GM04503 (cell line): ENCODE measurements at places on chromosomes 11 and 22.

DNA sequence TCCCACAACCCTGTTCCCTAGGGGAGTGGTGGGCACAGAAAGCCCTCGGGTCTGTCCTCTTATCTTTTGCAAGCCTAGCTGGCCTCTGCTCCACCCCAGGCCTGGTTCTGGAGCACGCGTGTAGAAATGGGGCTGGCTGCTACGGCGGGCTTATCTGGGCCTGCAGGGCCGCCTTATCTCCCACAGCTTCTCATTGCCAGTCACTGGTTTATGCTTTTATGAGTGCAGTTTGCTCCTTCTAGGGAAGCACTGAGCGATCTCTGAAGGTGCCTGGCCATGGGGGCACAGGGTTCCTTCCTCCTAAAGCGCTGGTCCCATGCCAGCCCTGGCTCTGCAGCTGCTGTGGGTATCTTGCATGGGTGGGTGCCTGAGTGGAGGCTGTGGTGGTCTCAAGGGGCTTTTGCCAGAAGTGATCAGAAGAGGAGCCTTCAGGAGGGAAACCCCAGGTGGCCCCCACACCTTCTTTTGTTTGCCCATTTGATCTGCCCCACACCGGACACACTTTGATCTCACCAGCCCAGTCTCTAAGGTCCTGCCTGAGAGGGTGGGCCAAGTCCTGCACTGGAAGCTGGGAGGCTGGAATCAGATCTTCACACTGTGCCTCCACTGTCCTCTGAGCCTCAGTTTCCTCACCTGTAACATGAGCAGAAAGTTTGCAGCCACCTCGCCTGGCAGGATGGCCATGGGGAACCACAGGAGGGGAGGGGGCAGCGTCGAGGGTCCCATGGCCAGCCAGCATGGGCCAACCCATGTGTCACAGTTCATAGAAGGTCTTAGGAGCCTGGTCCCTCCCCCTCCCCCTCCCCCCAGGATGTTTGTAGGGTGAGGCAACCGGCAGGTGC is 86.6 kb upstream of the FGF3 start:
- DNase-seq = no peak

GRCh38 chr22:24843048-24843447 is 37.0 kb downstream of the SGSM1 start:
- no peak for DNase-seq

GRCh38 chr11:127338380-127339259 is 338.1 kb upstream of the KIRREL3 start:
- DNase-seq = no peak

GRCh38 chr22:27318516-27318915 is 483.0 kb downstream of the MN1 start:
- DNase-seq = peak; percentile 39

GRCh38 chr11:117855912-117856651 is 20.4 kb downstream of the FXYD6 start:
- no peak for DNase-seq

DNA sequence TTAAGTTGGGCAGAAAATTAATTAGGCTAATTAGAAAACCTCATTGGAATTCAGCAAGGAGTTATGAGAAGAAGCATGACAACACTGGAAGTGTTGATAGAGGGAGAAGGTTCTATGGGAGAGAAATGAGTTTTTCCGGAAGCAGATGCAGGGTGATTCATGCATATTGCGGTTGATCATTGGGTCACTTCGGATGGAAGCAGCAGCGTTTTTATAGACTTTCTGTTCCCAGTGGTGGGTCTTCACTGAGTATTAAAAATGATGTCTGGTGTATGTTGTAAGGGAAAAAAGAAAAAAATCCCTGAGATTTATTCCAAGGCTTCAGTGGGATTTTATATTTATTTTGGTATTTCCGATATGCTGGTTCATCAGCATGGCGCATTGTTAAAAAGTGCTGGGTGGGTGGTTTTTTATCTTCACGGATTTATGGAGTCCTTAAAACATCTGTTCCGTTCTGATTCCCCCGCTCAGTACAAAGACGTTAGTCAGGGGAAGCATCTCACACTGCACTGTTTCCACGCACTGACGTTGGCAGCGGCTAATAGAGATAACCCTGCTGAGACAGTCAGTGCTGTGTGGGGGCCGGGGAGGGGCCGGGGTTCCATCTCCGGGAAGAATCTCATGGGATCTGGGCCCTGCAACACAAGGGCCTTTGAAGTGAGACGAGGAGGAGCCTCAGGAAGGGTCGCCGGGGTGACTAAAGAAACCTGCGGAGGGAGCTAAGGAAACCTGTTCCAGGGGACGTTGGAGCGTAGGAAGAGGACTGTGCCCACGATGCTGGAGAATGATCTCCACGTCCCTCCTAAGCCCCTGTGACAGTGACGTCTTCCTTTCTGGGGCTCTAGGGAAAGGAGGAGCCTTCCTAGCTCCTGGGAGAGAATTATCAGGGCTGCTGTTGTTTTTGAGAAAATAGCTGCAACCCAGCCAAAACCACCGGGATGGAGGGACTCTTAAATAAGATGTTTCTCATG is 390.0 kb downstream of the NTM start:
- DNase-seq = peak; percentile 84

DNA sequence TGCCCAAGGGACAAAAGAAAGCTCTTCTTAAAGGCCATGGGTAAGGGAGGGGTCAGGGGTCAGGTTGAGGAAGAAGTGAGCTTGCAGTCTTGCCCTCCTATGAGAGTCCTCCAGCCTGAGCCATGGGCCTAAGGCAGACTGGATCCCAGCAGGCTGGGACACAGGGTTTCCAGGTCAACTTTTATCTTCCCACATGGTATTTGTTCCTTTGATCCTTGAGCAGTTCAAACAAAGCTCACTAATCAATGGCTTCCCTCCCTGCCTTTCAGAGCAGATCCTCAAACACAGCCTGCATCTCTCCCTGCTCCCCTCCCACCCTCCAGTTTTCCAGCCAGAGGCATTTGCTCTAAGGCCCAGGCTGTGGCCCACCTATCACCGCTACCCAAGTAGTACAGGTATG is 589.3 kb downstream of the INSC start:
- DNase-seq = no peak

- DNase-seq = no peak
Measured at GRCh38 chr11:29879560-29879959, 137.3 kb downstream of the KCNA4 start.

GRCh38 chr22:19058713-19059451 is 63.3 kb downstream of the DGCR2 start:
- no peak for DNase-seq

GRCh38 chr11:64156235-64157011 is 9.5 kb downstream of the MACROD1 start:
- DNase-seq = no peak

DNA sequence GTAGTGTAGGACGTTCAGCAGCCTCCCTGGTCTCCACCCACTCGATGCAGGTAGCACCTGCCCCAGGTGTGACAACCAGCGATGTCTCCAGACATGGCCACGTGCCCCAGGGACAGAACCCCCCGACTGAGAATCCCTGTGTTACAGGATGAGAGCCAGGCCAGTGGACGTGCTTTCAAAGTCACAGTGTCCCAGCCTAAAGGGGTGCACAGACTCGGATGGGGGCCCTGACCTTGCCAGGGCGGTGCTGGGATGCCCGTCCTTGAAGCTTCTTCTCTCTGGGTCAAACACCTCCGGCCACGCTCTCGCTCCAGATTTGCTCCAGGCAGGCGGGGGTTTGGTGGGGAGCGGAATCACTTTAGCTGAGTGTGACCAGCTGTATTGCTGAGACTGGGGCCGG is 23.3 kb upstream of the GAL start:
- no peak for DNase-seq
